Activated naive CD8-positive, alpha-beta T cell treated with anti-CD3 and anti-CD28 coated beads, Interleukin-2, amount 50 U/mL, for 16 hours (primary cell): ENCODE measurements at places on chromosomes 1 and 21.

DNA sequence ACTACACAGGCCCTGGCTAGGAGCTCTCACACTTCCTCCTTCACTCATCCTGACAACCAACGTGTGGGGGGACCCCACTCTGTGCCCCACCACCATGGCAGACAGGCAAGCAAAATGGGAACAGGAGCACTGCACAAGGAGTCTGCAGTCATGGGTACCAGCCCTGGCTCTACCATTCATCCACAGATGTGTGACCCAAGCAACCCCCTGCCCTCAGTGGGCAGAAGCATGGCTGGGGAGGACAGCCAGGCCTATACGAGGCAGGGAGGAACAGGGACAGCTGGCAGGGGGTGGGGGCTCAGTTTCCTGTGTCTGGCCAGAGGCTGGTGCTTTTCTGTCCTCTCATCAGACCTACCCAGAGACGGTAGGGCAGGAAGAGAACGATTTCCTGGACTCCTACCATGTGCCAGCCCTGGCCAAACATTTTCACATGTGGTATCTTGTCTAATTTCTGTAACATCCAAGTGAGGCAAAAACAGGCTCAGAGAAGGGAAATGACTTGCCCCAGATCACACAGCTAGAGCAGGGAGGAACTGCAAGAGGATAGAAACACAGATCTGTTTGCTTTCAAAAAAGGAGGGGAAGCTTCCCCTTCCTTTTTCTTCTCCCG, 178.0 kb downstream of the HIVEP3 start:
- no peak for DNase-seq

DNA sequence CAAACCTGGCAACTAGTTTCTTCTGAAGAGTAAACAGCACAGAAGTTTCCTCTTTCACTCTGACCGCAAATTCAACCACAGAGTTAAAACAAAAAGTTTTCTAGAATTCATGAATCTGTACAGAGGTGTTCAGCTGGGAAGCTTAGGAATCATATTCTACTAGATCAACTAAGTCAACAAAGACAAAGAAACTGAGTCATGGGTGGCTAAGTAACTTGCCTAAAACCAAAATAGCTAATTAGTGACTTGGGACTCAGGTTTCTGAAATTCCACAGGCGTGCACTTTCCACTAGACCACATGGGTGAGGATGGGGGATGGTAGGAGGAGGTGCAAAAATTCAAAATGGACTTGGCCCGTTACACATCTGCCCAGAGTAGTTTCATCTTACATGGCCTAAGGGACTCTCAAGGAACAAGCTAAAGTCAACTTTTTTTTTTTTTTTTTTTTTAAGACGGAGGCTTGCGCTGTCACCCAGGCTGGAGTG, 25.8 kb downstream of the PTPN14 start:
- no peak for DNase-seq

- DNase-seq: no peak
Observed at GRCh38 chr1:14946684-14947238, 206.8 kb upstream of the TMEM51 start.

DNA sequence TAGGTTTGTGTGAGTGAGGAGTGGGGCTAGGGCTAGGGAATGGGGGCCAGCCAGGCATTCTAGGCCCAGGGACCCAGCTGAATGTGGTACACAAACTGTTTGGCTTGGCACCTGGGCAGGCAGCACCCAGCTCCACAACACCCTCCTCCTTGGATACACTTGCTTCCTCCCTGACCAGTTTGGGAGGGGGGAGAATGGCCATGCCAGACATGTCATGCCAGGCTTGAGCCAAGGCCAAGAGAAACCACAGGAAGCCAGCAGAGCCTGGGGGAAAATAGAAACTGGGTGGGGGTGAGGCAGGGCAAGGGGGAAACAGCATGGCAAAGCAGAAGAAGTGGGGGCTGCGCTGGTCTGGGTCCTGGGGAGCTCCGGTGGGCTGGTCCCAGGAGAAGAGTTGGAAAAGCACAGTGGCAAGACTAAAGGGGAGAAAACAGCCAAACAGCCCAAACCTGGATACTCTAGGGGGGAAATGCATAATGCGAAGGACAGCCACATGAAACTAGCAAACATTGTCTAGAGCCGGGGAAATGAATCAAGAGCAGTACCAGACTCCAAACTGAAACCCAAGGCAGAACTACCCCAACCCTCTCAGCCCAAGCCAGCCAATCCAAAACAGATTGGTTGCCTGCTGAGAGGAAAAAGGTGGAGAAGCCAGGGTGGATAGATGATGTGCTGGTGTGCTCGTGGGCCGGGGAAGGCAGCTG, 47.9 kb downstream of the LGR6 start:
- DNase-seq: no peak

DNA sequence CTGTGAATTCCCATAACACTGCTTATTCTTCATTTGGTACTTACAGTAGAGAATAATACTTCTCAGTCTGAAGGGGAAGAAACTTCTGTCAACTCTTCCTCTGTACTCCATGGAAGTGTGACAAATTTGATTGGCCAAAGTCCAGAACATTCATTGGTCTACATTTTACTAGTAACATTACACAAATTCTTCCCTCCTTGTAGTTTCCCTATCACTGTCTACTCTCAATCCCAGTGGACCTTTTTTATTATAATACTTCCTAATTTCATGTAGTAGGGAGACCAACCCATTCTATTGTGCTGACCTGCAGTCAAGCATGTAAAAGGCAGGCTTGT, 74.7 kb downstream of the ALG6 start:
- no peak for DNase-seq

DNA sequence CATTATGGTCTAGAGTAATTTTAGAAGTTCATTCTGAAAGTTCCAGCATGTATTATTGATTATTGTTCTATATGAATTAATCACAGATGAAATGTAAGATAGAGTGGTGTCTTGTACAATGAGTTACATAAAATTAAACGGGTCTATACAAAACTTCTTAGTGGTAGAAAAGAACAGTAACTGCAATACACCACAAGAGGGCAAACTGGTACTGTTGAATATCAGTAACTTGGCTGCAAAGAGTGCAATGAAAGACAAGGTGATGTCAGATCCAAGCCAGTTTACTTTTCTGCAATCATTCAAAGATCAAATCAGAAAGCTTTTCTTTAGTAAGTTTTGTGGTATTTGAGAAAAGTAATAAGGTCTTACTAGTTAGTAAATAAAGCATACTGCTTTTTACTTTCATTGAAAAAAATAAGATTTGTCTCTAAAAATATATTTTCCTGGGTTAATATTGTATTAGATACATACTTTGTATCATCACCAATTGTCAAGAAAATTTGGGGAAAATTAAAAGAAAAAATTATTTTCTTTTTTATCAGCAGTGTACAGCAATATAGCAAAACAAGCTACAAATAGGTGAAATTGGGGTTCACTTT, 66.4 kb upstream of the BTG3 start:
- DNase-seq: no peak

DNA sequence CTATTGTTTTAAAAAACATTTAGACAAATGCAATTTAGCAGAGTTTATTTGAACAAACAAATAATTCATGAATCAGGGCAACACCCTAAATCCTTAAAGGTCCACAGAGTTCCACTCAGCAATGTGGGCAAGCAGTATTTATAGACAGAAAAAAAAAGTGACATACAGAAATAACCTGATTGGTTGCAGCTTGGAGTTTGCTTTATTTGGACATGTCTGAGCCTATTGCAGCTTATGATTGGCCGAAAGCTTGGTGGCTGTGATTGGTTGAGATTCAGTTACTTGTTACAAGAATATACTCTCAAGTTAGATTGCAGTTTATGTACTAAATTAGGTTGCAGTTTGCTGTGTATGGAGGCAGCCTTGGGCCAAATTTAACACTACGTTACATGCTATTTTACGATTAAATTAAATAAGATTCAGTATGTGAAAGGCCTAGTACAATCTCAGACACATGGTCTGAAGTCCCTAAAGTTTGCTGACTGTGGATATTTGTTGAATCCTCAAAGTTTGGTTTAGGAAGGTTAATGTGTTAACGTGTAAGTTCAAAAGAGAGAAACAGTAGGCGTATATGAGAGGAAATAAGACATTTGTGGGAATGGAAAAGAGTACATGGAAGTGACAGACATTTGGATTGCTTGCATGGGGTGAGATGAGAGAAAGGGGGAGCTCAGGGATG, 6.9 kb upstream of the CAMSAP2 start:
- DNase-seq: no peak

DNA sequence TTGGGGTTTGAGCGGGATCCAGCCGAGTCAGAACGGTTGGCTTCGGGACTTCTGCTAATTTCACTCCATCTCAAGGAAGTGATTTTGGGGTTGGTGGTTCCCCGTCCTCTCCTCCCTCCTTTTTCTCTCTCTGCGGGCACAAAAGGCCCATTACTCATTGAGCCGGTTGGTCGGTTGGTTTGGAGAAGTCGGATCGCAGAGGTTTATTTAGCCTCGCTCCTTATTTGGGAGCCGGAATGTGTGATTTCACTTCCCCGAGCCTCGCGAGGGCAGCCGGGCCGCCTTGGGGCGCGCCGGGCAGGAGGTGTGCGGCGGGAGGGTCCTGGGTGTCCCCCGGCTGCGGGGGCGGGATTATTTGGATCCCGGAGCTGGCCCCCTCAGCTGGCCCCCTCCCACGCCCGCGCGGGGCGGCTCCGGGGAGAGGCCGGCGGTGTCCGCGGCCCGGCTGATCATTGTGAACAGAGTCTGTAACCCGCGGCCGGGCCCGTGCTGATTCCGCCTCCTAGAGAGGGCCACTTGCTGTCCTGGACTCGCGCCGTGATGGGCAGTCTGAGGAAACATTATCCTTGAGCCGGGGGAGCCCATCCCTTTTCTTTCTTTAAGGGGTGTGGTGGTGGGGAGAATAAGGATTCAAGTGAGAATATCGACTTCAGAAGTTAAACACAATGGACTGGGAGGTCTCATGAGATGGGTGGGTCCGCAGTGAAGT, 1.2 kb downstream of the MAPKAPK2 start:
- no peak for DNase-seq

- DNase-seq: no peak
Observed at GRCh38 chr1:44405031-44405797, at the start of gene RNF220. Gene RNF220 (plus strand): TSS chr1:44405255.
